Smooth muscle cell of the brain vasculature (primary cell): ENCODE measurements at places on chromosomes 4 and X.
A peak's percentile ranks its signal among the peaks of the same experiment; 100 is the strongest.

DNA sequence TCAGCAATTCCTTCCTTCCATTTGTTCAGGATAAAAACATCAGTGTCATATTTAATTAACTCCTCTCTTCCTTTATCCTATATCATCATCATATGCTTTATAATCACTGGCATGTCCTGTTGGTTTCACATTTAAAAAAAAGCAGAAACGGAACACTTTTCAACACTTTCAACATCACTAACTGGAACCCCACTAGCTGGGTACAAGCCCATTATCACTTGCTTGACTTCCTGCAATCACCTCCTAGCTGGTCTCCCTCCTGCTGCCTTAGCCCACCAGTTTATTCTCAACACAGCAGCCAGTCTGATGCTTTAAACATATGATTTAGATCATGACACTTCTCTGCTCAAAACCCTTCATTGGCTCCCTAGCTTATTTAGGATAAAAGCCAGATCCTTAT, 116.4 kb upstream of the LSM6 start:
- no peak for DNase-seq

- no peak for DNase-seq
Measured at GRCh38 chrX:44239036-44239435, 104.4 kb downstream of the EFHC2 start.

GRCh38 chr4:133145758-133146573, 3.1 kb upstream of the PCDH10 start:
- DNase-seq = no peak

GRCh38 chrX:68571610-68572311, 72.9 kb downstream of the YIPF6 start:
- DNase-seq = no peak

DNA sequence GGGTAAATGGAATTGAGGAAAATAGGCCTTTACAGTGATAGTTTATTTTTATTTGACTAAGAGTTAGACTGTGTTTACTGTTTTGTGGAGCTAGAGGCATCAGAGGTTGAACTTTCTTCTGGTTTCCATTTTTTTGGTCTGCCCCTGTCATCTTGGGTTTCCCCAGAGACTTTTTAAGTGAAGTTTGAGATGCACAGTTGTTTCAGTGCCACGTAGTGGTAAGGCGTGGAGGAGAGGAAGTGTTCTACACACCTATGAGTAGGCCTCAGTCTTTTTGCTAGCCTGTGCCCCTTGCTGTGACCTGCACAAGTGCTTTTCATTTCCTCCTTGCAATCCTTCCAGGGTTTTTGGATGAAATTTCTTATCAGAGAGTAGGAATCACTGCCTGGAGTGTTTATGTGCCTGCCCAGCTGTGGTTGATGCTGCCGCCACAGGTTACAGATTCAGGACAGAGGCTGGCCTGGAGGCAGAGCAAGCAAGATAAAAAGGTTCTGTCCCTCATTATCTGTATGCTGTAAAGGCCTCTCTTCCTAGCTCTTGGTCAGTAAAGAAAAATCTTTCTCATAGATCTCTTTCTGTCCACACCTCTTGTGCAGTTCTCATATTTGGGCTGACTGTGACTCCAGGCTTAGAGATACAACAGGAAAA, 12.5 kb upstream of the HSFX4 start:
- no peak for DNase-seq

DNA sequence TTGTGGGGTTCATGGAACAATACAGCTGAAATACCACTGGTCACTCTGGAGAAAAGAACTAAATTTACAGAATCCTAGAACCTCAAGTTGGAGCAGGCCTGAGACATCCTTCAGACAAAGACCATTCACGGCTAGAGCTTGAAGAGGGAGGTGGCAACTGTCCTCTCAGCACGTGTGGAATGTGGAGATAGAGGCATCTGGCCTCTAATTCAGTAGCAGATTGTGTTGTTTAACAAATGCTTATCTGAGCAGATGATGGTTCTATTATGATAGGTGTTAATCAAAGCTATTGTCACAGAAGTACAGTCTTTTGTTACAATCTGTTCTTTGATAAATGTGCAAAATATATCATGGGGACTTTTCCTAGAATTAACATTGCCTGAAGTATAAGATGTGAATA, 121.7 kb upstream of the KCNIP4 start:
- DNase-seq = no peak

DNA sequence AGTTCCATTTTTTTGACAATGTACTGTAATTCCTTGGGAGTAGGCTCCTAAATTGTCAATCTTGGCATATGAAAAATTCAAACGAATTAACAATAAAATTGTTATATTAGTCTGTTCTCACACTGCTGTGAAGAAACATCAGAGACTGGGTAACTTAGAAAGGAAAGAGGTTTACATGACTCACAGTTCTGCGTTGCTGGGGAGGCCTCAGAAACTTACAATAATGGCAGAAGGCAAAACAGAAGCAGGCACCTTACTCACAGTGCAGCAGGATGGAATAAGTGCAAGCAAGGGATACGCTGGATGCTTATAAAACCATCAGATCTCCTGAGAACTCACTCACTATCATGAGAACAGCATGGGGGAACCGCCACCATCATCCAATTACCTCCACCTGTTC, 246.4 kb upstream of the TRAM1L1 start:
- DNase-seq = no peak

DNA sequence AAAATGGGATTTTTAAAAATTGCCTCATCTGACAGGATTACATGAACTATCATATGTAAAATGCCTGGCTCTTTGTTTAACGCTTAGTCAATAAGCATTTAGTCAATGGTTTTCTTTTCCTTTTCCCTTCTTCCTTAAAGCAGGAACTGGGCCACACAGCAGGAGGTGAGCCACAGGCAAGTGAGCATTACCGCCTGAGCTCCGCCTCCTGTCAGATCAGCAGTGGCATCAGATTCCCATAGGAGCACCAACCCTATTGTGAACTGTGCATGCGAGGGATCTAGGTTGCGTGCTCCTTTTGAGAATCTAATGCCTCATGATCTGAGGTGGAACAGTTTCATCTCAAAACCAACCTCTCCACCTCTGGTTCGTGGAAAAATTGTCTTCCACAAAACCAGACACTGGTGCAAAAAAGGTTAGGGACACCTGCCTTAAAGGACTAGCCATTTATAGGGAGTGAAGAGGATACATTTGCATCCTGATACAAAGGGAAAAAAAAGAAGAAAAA, 306.1 kb downstream of the FBXW7 start:
- DNase-seq = no peak

- peak; percentile 20 for DNase-seq
Measured at GRCh38 chr4:19213388-19213787, 1038.3 kb upstream of the SLIT2 start.

DNA sequence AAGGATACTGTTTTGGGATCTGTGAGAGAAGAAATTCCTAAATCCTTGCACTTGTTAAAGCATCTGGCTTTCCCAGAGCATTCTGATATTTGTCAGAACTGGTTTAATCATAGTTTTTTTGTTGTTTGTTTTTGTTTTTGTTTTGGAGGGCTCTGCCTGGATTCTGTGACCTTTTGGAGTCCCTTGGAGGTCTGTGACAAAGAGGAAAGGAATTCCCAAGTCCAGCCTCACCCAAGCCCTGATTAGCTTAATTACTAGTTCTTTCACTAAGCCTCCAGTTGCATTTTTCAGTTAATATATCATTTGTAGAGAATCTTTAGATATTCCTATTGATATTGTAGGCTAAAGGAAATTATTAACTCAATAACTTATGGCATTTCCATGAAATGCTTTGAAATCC, 711 bp downstream of the ACE2 start:
- DNase-seq = no peak

GRCh38 chr4:622071-622995, 3.0 kb upstream of the PDE6B start:
- DNase-seq = no peak

DNA sequence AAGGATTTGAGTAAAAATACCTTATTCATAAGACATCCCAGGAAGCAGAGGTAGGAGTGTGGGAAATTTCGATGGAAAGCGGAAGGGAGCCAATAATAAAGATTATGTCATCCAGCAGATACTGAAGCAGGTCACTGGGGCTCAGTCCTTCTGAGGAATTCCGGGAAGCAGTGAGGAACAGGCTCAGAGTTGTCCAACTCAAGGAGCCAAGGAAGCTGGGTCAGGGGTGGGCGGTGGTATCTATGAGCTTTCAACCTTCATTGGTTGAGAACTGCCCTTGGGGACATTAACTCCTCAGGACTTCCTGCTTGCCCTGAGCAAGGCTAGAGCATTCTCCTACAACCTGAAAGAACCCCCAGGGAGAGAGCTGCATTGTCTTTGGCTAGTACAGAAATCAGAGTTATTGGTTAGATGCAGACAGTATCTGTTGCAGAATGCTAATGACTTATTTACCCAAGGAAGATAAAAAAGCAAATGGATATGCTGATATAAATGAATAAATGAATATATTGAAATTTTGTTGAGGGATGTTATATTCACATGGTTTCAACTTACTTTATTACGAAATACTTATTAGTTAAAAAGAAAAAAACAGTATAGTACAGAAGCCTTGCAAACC, 68.2 kb downstream of the DMP1 start:
- no peak for DNase-seq

- no peak for DNase-seq
Measured at GRCh38 chr4:147371661-147372060, 109.2 kb upstream of the EDNRA start.

GRCh38 chr4:147839200-147839599, 107.3 kb downstream of the ARHGAP10 start:
- no peak for DNase-seq

DNA sequence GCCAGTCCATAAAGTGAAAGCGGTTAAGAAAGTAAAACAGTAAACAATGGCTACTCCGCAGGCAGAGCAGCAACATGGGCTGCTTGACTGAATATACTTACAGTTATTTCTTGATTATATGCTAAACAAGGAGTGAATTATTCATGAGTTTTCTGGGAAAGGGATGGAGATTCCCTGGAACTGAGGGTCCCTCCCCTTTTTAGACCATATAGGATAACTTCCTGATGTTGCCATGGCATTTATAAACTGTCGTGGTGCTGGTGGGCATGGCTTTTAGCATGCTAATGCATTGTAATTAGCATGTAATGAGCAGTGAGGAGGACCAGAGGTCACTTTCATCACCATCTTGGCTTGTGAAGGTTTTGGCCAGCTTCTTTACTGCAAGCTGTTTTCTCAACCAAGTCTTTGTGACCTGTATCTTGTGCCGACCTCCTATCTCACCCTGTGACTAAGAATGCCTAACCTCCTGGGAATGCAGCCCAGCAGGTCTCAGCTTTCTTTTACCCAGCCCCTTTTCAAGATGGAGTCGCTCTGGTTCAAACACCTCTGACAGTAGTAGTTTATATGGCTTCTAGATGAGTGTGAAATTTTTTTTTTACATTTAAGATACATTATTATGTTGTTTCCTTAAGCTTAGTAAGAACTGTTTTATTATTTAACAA, 514.8 kb upstream of the TENM3 start:
- DNase-seq = no peak

DNA sequence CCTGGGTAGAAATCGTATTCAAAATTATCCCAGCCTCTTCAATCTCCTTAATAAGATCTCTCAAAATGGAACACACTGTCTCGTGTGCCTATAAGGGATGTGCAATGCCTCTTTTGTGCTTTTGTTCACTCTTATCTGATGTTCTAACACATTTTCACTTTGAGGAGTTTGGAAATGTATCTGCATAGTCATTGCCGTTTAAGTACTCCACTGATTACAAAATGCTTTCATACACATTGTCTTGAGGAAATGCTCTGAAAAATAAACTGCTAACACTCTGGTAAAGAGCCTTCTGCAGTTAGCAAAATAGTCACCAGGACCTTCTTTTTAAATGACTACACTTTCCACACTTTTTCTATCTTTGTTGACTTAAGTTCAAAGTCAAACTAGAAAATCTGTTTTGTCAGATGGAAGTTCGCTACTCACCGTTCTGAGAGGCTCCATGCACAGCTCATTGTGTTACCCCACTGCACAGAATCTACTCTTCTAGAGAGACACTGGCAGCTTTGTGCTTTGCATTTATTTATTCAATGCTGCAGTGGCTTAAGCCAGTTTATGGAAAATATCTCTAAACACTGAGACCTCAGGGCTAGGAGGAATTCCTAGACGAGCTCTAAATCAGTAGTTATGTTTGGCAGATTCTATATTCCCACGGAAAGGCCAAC, 159.0 kb downstream of the CHIC2 start:
- no peak for DNase-seq

GRCh38 chrX:10254739-10255138, 98.0 kb downstream of the CLCN4 start:
- no peak for DNase-seq

DNA sequence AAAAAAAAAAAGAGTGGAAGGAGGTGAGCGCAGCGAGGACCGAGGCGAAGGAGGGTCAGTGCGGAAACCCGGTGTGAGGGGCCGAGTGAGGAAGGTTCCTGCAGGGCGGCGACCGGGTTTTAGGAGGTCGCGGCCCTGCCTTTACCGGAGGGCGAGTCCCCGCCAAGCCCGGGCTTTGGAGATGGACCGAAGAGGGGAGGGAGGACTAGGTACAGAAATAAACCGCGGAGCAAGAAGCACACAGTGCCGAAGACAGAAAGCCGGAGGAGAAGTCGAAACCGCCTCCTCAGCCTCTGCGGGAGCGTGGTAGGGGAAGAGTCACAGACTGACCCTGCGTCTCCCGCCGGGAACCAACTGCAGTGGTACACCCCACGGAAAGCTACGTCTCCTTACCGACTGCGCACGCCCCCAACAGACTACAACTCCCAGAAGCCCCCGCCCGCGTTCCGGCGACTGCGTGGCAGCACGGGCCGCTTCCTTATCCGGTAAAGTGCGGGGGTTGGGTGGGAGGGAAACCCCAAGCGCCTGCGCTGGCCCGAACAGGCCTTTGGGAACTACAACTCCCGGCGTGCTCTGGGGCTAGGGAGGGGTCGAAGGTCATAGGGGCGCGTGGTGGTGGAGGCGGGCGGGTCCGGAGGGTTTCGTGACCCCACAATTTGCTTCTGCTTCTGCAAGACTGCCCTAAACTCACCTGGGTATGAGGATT, at the start of gene NFXL1:
Gene NFXL1, minus strand, starts transcription at position 364 of the 706 bp plus-strand sequence. CDS start 380 bp downstream, outside the sequence.
- peak; percentile 97 for DNase-seq

GRCh38 chr4:31662951-31663350, 942.8 kb downstream of the PCDH7 start:
- no peak for DNase-seq

- peak; percentile 83 for DNase-seq
Measured at GRCh38 chr4:127503111-127503510, 129.6 kb upstream of the INTU start.
